ENCODE measurements at places on chromosomes 4 and X. TPM values are rescaled to one million over a fixed set of nuclear protein-coding genes. Genes with fewer than 3 reads are reported as not detected.

TLR10 gene
- 2.6 TPM for total RNA-seq

DNA sequence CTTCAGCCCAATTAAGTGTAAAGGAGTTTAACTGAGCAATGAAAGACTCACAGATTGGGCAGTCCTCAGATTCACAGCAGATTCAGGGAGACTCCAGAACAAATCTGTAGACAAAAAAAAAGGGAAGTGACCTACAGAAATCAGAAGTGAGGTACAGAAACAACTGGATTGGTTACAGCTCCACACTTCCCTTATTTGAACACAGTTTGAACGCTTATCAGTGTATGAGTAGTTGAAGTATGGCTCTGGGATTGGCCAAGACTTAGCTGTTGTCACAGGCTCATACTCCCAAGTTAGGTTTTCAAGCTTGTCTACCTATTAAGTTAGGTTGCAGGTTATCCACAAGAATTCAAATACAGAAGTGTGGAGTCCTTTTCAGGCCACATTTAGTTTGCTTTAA, 112.4 kb upstream of the ELOVL6 start:
- no peak overlapping the region for H3K27ac ChIP-seq
- H3K27me3 ChIP-seq = no peaks in the 10 kb centered on the region
- H3K4me1 ChIP-seq = no peaks in the 10 kb centered on the region
- H3K36me3 ChIP-seq = no peaks in the 10 kb centered on the region
- DNase-seq = no peak

FAM156B gene
- total RNA-seq = 12.4 TPM

DNA sequence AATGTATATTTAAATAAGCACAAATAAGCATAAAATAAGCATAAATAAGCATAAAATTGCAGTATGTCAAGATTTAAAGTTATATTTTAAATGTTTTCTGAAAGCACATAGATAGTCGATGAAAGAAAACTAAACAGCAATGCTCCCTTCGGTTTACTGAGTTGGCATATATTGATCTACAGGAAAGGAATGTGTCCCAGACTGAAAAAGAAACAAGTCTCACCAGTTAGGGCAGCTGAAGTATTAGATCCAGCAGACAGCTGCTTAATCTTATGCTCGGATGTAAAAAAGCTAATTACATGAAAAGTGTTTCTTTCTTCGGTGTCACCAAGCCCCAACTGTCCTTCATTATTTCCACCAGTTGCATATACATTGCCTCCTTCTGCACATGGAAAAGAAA, 8.7 kb downstream of the RPGR start:
- DNase-seq = no peak
- H3K36me3 ChIP-seq = no peaks in the 10 kb centered on the region
- H3K27me3 ChIP-seq = no peaks in the 10 kb centered on the region
- H3K4me1 ChIP-seq = no peaks in the 10 kb centered on the region

DNA sequence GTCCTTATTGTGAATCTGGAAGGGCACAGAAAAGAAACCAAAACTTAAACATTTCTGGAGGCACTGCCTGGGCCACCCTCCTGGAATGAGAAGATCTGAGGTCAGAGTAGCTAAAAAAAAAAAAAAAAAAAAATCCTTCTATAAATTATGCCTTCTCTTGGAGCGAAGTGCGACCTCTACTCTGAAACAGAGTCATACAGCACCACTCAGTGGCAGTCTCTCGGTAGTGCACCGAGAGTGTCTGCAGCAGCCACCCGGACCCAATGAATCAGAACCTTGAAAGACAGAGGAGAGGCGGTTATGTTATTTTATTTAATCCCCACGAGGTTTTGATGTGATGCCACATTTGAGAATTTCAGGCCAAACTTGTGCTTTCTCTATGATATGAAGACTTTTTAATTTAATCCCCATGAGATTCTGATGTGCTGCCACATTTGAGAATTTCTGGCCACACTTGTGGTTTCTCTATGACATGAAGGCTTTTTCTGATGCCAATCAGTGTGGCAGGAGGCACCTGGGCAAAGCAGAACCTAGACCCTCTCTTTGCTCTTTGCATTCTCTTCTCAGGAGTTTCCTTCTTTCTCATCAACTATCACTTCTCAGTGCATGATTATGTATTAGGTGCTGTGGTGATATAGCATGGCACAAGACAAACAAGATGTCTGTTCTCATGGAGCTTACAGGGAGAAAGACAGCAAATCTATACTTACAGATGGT, 5.6 kb upstream of the CT47C1 start:
- H3K36me3 ChIP-seq = no peaks in the 10 kb centered on the region
- no peak overlapping the region for H3K27ac ChIP-seq
- DNase-seq = peak; percentile 13
- peaks cover 3% of the 10 kb centered on the region for H3K27me3 ChIP-seq
- H3K4me3 ChIP-seq = no peak overlapping the region

DNA sequence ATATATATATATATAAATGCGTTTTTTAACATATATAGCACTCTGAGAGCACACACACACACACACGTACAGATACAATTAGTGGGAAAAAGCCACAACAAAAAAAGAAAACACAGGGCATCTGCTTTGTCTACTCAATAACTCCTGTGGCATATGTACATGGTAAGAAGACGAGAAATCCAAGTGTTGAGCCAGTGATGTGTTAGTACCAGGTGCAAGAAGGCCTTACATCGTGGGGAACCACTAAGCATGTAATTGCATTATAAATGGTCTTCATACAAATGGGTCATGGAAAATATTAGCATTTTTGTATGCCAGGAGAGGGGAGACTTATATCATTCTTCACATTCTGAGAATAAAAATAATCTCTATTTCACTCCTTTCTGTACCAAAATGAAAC, 62.7 kb upstream of the FAM47B start:
- no peak for DNase-seq
- H3K4me1 ChIP-seq = no peaks in the 10 kb centered on the region
- H3K27me3 ChIP-seq = no peaks in the 10 kb centered on the region
- H3K36me3 ChIP-seq = no peaks in the 10 kb centered on the region

DNA sequence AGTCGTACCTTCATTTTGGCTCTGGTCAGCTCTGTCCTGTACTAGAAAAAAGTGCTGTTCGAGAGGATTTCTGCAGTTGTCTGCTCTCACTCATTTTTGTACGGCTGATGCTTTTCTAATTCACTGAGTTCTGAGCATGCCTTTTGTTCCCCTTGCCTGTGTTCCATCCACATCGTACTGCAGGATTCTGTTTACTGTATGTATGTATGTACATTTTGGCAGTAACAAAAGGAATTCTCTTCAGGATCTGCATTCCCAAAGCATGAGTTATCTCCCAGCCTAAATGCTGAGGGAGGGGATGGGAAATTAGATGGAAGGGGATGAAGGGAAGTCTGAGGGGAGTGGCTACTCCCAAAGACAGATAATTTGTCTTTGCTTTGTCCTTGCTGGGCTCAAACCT, 87.6 kb downstream of the GBA3 start:
- no peak overlapping the region for H3K4me3 ChIP-seq
- H3K36me3 ChIP-seq = no peaks in the 10 kb centered on the region
- DNase-seq = no peak
- H3K27ac ChIP-seq = no peak overlapping the region
- H3K4me1 ChIP-seq = no peaks in the 10 kb centered on the region

DNA sequence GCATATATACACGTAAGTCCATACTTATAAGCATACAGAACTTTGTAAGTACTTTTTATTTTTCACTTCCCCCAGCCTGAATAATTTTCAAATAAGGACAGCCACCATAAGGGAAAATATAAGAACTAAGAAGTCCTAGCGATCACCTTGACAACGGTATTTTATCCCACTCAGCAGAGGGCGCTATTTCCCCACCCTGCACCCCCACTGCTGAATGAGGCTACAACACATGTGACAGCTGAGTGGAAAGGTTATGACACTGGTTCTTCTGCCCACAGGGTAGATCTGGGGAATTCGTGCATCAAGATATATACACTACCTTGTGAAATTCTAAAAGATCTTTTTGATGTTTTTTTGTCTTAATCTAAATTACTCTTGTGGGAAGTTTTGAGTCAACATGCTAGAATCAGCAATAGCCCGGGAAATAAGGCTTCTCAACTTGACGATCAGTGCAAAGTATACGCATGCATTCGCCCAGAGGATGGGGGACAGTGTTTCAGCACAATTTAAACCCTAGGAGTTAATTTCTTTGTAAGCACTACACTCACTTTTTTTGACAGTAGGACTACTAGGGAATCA, 151.5 kb downstream of the CORIN start:
- H3K4me3 ChIP-seq = no peak overlapping the region
- no peak overlapping the region for H3K27ac ChIP-seq
- no peaks in the 10 kb centered on the region for H3K4me1 ChIP-seq
- no peaks in the 10 kb centered on the region for H3K27me3 ChIP-seq
- DNase-seq = peak; percentile 13
- H3K36me3 ChIP-seq = no peaks in the 10 kb centered on the region

RHOXF1 gene
- total RNA-seq = 0.60 TPM

NAA11 gene
- not detected for total RNA-seq

LONRF3 gene
- 7.6 TPM for total RNA-seq

- no peaks in the 10 kb centered on the region for H3K36me3 ChIP-seq
- no peak for DNase-seq
- no peaks in the 10 kb centered on the region for H3K27me3 ChIP-seq
- H3K4me1 ChIP-seq = no peaks in the 10 kb centered on the region
Measured at GRCh38 chrX:10577853-10578252, 42.5 kb downstream of the MID1 start.

DNA sequence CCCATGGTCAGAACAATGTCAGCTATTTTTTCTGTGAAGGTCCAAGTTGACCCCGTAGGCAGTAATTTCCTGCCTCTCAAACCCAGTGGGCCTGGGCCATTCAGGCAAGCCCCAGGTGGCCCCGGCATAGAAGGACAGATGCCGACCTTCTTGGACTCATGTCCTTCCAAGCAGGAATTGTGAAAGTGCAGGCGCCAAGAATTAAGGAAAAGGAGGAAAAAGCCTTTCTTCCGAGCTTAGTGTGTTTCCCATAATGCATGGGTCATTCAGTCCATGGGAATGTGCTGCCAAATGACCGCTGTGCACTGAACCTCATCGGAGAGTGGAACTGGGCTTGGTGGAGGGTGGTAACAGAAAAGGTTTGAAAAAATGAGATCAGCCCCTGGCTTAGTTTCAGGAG, 196.5 kb upstream of the HS3ST1 start:
- no peaks in the 10 kb centered on the region for H3K36me3 ChIP-seq
- H3K4me3 ChIP-seq = no peak overlapping the region
- H3K27ac ChIP-seq = no peak overlapping the region
- H3K4me1 ChIP-seq = no peaks in the 10 kb centered on the region
- H3K27me3 ChIP-seq = no peaks in the 10 kb centered on the region
- DNase-seq = no peak

SSX4 gene
- not detected for total RNA-seq

All from T-cell (primary cell).